ENCODE measurements at places on chromosomes 16 and 17. TPM values are rescaled to one million over a fixed set of nuclear protein-coding genes. Genes with fewer than 3 reads are reported as not detected.

DNA sequence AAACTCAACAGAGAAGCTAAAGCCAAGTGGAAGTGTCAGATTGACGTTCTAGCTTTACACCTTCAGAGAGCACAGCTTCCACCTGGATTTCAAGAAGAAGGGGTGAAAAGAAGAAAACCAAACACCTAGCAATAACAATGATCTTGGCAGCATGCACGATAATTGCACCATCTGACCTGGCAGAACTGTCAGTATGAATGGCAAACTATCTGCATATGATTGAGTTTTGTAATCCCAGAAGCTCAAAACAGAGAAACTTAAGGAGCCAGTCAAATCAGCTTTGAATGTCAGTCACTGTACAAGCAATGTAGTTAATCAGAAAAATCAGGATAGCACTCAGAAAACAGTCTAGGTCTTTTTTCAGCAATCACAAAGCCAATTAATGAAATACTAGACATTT, 427.1 kb downstream of the ZFHX3 start:
- no peak for DNase-seq

GRCh38 chr16:17130733-17131132, 340.0 kb downstream of the XYLT1 start:
- no peak for DNase-seq

GRCh38 chr17:40922239-40922638, 15.2 kb downstream of the KRT23 start:
- DNase-seq, result peak; percentile 74

GRCh38 chr17:54013072-54013471, 190.3 kb downstream of the KIF2B start:
- DNase-seq, result no peak

DNA sequence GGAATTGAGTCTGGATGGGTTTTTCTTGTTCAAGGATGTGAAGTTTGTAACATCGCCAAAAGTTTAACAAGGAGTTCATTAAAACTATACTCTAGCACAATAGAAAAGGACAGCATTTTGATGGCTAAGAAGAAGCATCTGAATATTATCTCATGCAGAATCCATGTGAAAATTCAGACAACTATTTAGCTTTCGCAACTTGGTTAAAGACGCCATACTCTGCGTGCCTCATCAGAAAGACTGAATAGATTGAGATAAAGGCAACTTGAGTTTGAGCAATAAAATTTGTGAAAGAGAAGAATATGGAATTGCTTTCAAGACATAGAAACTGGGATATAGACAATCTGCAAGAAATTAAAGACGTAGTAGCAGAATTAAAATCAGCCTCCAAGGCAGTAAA, 151.1 kb upstream of the MYOCD start:
- DNase-seq, result no peak

- no peak for DNase-seq
Observed at GRCh38 chr16:87652799-87653198, 50.5 kb downstream of the JPH3 start.

GRCh38 chr17:77746393-77746792, 212.1 kb upstream of the TNRC6C start:
- DNase-seq, result no peak

DNA sequence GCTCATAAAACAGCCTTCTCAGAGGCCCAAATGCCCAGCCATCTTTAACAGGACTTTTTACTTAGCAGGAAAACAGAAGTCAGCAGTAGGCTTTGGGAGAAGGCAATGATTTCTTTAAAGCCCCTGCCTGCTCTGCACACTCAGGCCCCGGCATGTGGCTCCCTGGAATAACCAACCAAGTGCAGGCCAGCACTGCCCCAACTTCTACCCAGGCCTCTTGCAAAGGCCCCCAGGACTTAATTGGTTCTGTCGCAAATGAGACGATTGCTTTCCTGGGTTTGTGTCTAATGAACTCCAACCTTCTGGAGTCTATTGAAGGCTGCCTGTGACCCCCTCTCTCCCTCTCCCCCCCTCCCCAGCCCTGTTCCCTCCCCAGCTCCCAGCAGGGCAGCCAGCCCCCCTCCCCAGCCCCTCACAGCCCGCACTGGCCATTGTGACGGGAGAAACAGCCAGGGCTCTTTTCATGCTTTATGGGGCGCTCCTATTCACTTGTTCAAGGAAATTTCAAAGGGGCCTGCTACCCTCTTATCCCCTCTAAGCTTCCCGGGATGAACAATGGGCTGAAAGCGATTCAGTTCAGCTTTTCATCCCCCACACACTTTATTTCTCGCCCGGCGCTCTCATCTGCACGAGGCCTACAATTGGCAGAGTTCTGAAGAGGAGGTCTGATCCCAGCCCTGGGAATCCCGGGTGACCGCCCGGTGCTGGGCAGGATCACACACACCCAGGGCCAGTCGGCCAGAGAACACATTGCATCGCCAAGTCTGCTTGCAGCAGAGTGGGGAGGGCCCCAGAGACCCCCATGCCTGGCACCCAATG, 15.5 kb downstream of the AXIN2 start:
- DNase-seq, result no peak

GRCh38 chr17:60231691-60232090, 81.9 kb downstream of the CA4 start:
- DNase-seq, result no peak

DNA sequence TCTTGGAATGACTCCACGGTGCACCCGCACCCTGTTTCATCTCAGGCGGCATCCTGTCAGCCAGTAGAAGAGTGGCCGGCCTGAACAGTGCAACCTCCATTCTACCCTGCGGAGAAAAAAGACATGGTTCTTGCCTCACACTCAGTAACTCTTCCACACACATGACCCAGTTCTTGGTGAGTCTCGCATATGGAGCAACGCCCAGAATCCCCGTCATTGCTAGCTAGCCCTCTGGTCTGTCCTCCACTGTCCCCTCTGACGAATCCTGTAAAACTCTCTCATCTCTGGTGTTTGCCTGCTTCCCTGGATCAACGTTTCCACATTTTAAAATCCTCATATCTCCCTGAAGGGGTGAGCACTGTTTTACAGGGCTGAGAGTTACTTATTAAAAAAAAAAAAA, 4.2 kb upstream of the RDM1 start:
- no peak for DNase-seq

- DNase-seq, result no peak
Observed at GRCh38 chr16:1090620-1091587, 5.1 kb downstream of the C1QTNF8 start.

GRCh38 chr16:85674828-85675227, 13.9 kb downstream of the GINS2 start:
- no peak for DNase-seq

GRCh38 chr17:59387351-59388068, 56.1 kb downstream of the YPEL2 start:
- DNase-seq, result no peak

- DNase-seq, result peak; percentile 70
Observed at GRCh38 chr17:66302761-66303626, 581 bp downstream of the PRKCA start.

DNA sequence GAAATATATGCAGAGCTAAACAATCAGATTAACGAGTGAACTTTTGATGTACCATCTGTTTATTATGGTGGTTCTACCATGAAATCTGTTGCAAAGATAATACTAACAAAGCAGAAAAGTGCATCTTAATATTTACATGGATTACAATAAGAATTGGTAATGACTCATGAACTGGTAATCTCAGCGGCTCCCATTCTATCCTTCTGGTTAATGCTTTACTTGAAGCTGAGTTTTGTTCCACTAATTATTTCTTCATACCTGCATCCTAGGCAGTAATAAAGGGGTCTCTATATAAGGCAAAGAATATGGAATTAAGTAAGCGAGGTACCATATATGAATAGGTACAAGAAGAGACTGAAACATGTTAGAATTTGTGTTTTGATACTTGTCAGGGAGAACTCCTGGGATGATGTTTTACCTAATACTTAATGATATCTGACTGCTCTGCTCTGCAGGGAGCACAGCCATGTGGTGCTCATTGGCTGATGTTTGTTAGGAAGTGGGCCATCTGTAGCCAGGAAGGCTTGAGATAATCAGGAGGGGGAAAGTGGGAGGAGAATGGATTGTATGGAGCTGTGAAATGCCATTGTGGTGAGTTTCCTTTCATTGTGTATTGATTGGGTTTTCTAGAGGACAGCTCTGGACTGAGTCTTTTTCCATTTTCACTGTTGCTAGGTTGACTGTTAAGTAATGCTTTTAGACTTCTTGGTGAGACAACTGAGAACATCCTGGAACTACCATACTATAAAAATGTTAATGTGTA, 52.6 kb downstream of the MAP2K6 start:
- peak; percentile 88 for DNase-seq

GRCh38 chr16:50736448-50736847, 5.4 kb upstream of the CYLD start:
- no peak for DNase-seq

DNA sequence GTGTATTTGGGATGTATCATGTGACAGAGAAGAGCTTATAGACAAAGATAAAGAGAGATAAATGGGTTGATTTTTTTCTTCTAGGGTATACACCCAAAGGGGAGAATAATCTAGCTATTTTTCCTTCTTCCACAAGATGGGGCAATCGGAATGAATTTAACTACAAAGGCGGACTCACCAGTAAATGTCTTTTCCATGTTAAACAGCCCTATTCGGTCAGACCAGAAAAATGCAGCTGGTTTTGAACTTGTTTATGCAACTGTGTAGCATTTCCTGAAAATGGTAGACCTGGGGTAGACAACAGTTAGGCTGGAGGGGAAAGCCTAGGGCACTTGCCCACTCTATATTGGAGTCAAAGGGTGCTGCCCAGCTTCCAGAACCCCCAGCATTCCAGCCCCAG, 477.1 kb downstream of the TOX3 start:
- DNase-seq, result no peak

DNA sequence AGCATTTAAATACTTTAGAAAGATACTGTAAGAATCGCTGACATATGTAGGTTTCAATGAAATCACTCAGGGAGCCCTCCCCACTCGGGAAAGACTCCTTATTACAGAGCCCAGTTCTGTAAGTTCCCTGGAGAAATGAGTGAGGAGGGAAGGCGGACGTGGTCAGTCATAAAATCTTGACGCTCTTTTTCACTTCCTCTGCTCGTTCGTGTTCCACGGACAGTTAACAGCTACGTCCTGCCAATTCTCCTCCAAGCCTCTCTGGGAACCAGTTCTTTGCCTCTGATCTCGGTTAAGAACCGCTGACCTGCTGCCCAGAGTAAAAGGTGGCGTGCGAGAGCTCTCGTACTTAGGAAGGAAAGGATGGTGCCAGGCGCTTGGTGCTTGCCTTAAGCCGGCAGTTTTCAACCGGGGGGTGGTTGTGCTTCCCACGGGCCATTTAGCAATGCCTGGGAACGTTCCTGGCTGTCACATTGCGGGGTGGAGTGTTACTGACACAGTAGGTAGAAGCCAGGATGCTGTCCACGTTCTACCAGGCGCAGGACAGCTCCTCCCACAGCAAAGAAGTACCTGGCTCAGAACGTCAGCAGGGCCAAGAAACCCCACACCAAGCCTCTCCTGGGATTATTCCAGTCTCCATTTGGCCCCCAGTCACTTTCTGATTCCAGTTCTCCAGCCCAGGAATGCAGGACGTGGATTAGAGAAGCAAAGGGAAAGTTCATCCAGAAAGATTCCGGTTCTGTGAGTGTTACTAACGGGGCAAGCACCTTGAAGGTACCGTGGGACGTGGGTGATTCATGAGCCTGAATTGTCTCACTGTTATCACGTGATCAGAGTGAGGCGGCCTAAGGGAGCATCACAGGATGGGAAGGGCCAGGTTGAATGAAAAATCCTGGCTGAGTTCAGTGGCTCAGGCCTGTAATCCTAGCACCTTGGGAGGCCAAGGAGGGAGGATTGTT, 87.7 kb downstream of the MRM3 start:
- no peak for DNase-seq

DNA sequence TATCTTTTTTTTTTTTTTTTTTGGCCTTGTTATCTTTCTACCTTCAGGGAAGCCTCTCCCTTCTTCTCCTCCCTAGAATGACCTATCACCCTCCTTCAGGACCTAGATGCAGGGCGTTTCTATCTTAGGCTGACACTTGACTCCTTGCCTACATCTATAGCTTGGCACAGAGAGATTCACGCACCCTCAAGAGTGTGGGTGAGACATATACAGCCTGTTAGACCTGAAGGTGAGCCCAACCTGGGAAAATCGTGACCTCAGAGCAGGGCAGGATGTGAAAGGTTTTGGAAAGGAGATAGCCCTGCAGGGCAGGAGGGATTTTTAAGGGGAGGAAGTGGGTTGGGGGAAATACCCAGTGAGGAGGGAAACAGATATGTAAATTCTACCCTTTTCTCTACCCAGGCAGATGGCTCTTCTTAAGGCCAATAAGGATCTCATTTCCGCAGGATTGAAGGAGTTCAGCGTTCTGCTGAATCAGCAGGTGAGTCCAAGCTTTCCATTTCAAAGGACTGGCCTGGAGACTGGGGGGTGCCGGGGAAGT, at the start of gene AHSP:
Gene AHSP (plus strand): TSS at position 167 of the 541 bp plus-strand sequence. CDS start 240 bp downstream, at position 407.
- DNase-seq, result no peak

GRCh38 chr17:75517297-75517865, 1.1 kb downstream of the TSEN54 start:
- no peak for DNase-seq

- DNase-seq, result peak; percentile 3
Observed at GRCh38 chr17:66138120-66138519, 53.8 kb downstream of the CEP112 start.

GRCh38 chr16:50121721-50122445, 31.2 kb upstream of the TENT4B start:
- DNase-seq, result no peak

DNA sequence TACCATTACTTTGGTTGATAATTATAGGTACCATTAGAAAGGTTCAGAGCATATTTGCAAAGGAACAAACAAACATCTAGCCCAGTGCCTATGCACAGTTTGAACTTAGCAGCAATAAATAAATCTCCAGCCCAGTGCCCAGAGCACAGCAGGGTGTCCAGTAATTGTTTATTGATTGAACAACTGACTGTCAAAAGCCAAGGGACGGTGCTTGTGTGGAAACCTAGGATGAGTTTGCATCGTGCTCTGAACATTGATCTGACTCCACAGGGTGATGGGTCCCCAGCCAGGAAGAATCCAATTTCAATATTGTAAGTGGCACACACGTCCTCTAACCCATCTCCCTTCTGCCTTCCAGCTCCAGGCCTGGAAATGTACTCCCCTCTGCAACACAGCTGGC, 625.5 kb upstream of the C16orf82 start:
- DNase-seq, result no peak

The PPY gene
- not detected for total RNA-seq

The RPL26 gene
- total RNA-seq, result 3,049 TPM

The CCL7 gene
- not detected for total RNA-seq

The SLC2A4 gene
- 0.60 TPM for total RNA-seq

The CRYBA1 gene
- not detected for total RNA-seq

The SPHK1 gene
- total RNA-seq, result 276 TPM

The PYY gene
- not detected for total RNA-seq

The ZNRF1 gene
- 10.7 TPM for total RNA-seq

The KRT16 gene
- total RNA-seq, result not detected

The GLTPD2 gene
- not detected for total RNA-seq

Data from lung microvascular endothelial cell (primary cell).